T-helper 1 cell treated with Interleukin-12 subunit alpha and Interleukin-12 subunit beta and Interleukin-4 antibody, amounts not matched to agents 30 ng/mL and 1 ng/mL, for 36 hours (primary cell): ENCODE measurements at places on chromosomes 7 and 10. TPM values are rescaled to one million over a fixed set of nuclear protein-coding genes. Genes with fewer than 3 reads are reported as not detected.

Gene PIP
- not detected in 2 replicates for total RNA-seq

Gene CNNM1
- total RNA-seq = 0.07 and 0.29 TPM in 2 replicates

Gene CH25H
- not detected in 2 replicates for total RNA-seq

Gene FANK1
- total RNA-seq = not detected in 2 replicates

Gene ICA1
- 0.95 and 2.0 TPM in 2 replicates for total RNA-seq

Gene ADRA2A
- not detected in 2 replicates for total RNA-seq

Gene SLC26A5
- not detected in 2 replicates for total RNA-seq

Gene ZPBP
- not detected in 2 replicates for total RNA-seq

Gene HNRNPH3
- total RNA-seq = 119 and 121 TPM in 2 replicates

Gene TWNK
- 17.0 and 17.2 TPM in 2 replicates for total RNA-seq

Gene GPER1
- total RNA-seq = not detected in 2 replicates

Gene ASB10
- total RNA-seq = not detected in 2 replicates

Gene GTPBP10
- 23.2 and 27.4 TPM in 2 replicates for total RNA-seq

Gene SORBS1
- 0.69 and 1.2 TPM in 2 replicates for total RNA-seq

Gene LAMB1
- total RNA-seq = not detected in 2 replicates

Gene GJD4
- not detected in 2 replicates for total RNA-seq

Gene ZEB1
- 72.0 and 73.8 TPM in 2 replicates for total RNA-seq

Gene LRMDA
- not detected in 2 replicates for total RNA-seq

Gene CHAT
- total RNA-seq = not detected in 2 replicates

Gene CPA2
- total RNA-seq = not detected in 2 replicates

Gene SLC39A12
- total RNA-seq = not detected in 2 replicates

Gene HPSE2
- total RNA-seq = not detected in 2 replicates

Gene ANAPC16
- 84.4 and 88.0 TPM in 2 replicates for total RNA-seq

Gene BAIAP2L1
- total RNA-seq = 1.1 and 1.5 TPM in 2 replicates

Gene GIMAP1
- 27.2 and 27.3 TPM in 2 replicates for total RNA-seq

Gene ZNF488
- not detected in 2 replicates for total RNA-seq

Gene TMEM236
- total RNA-seq = 0.02 and 0.07 TPM in 2 replicates

Gene AGR3
- not detected in 2 replicates for total RNA-seq

Gene IPMK
- total RNA-seq = 4.2 and 4.6 TPM in 2 replicates

Gene NPSR1
- not detected in 2 replicates for total RNA-seq

Gene TLX1
- total RNA-seq = not detected in 2 replicates

Gene SERPINE1
- total RNA-seq = 0.17 TPM in 1 of 2 replicates, not detected in the other

Gene KCND2
- not detected in 2 replicates for total RNA-seq

Gene IFIT1
- total RNA-seq = 9.8 and 11.8 TPM in 2 replicates

Gene CDNF
- 0.88 and 1.3 TPM in 2 replicates for total RNA-seq

Gene PWWP2B
- 9.4 and 9.8 TPM in 2 replicates for total RNA-seq

Gene ATP6V0E2
- 62.9 and 63.6 TPM in 2 replicates for total RNA-seq

Gene NEUROD6
- total RNA-seq = not detected in 2 replicates

Gene GIMAP7
- total RNA-seq = 291 and 306 TPM in 2 replicates

Gene SLC25A28
- total RNA-seq = 53.6 and 53.9 TPM in 2 replicates

Gene CYP2E1
- total RNA-seq = 0.56 and 1.0 TPM in 2 replicates

Gene SPDYE2
- 0.12 TPM in 1 of 2 replicates, not detected in the other for total RNA-seq

Gene OR13A1
- total RNA-seq = not detected in 2 replicates

Gene ACSM6
- total RNA-seq = not detected in 2 replicates

Gene IL6
- total RNA-seq = 1.2 and 1.7 TPM in 2 replicates

Gene PLAU
- 1.1 and 1.5 TPM in 2 replicates for total RNA-seq

Gene TM9SF3
- 74.9 and 80.0 TPM in 2 replicates for total RNA-seq

Gene ZSWIM8
- total RNA-seq = 112 and 128 TPM in 2 replicates

Gene GDF10
- not detected in 2 replicates for total RNA-seq

Gene FUOM
- total RNA-seq = 14.2 and 17.0 TPM in 2 replicates
